Left renal pelvis (tissue), 4 donors: ENCODE measurements at places on chromosomes 11 and 22.

GRCh38 chr11:33001751-33002542, 13.7 kb upstream of the DEPDC7 start:
- DNase-seq: no peak

DNA sequence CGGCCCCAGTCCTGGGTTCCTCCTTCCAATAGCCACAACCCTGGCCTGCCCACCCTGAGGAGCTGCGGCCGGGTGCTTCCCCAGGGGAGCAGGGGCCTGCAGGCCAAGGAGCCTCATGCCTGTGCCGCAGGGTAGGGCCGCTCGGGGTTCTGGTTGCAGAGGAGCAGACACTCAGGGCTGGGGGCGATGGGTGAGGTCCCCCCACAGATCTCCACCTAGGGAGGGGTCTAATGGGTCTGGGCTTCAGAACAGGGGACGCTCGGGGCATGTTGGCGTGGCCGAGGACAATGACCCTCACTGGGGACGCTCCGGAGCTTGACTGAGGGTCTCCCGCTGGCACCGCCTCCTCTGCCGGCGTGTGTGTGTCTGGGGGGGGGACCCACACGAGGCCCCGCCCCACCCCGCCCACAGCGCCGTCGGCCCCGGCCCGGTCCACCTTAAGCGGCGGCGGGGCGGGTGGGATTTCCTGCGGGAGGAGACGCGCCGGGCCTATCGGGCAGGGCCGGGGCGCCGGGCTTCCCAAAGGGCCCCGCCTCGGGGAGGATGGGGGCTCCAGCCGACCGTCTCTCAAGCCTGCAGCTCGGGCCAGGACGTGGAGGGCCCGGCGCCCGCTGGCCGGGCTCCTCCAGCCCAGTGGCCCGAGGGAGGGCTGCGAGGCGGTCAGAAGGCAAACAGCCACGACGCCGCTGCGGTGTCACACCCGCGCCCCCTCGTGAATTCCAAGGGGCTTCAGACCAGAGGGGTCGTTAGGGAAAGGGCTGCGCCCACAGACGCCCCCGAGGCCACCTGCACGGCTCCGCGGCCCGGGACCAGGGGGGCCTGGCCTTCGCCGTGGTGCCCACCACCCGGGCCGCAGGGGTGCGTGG, 640 bp upstream of the ZDHHC8 start:
- DNase-seq: peak; percentile 54

GRCh38 chr22:50702821-50703725, 30.4 kb downstream of the SHANK3 start:
- no peak for DNase-seq

- no peak for DNase-seq
Observed at GRCh38 chr11:128893578-128894285, 2.6 kb downstream of the KCNJ5 start.

GRCh38 chr22:27836181-27836580, 34.6 kb upstream of the MN1 start:
- no peak for DNase-seq
